ENCODE measurements at places on chromosomes 12 and 14.

- no peak for DNase-seq
These were observed 67.0 kb downstream of the ANKRD9 start for GRCh38 chr14:102442241-102443211.

GRCh38 chr12:4141348-4142270 is 132.0 kb upstream of the CCND2 start:
- DNase-seq: no peak

GRCh38 chr12:51601241-51601640 is 10.2 kb downstream of the SCN8A start:
- no peak for DNase-seq

- DNase-seq: no peak
These were observed 65.7 kb upstream of the SRSF5 start for GRCh38 chr14:69701291-69701690.

DNA sequence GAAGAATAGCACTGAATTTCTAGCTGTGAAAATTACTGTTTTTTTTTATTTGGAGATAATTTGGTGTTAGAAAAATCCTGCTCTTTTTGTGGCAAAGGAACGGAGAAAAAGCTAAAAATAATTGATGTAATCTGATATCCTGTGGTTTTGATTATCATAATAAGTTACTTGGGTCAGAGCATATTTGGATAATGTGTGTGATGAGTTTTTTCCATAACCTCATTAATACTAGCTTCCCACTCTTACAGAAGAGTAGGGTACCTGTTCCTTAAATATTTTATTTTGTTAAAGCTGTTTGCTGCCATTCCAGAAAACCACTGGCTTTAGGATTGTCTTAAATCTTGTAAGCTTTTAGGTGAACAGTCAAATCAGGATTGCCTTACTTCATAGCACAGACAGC is 4.7 kb downstream of the PSMC6 start:
- DNase-seq: no peak

- DNase-seq: peak; percentile 77
These were observed 10.8 kb downstream of the BHLHE41 start for GRCh38 chr12:26113853-26114719.

DNA sequence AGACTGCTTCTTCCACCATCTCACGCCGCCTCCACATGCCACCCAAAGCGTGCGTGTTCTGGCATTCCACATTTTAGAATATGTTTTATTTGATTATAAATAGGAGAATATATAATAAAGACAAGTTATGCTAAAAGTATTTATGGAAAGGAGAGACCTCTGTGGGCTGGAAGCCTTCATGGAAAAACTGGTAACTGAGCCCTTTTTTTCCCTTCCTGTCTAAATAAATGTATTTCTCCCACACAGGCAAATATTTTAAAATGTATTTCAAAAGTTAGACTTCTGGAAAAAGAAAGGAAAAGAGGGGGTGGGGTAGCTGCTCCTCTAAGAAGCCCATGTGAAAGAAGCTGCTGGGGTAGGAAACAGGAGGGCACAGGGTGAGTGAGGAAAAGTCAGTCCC is 16.1 kb upstream of the NR4A1 start:
- DNase-seq: no peak

DNA sequence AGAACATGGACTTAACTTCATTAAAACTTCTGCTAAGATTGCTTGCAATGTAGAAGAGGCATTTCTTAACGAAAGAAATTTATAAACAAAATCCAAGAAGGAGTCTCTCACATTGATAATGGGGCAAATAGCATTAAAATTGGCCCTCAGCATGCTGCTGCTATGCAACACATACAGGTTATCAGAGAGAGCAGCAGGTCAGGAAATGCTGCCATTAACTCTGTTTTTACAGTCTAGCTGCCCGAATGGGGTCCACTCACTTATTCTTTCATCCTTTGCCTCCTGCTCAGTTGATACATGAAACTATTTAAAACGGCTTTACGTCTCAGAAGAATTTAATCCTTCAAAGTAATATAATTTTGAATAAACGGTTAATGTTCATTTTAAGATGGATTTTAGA is 620.4 kb downstream of the SLC16A7 start:
- DNase-seq: no peak

DNA sequence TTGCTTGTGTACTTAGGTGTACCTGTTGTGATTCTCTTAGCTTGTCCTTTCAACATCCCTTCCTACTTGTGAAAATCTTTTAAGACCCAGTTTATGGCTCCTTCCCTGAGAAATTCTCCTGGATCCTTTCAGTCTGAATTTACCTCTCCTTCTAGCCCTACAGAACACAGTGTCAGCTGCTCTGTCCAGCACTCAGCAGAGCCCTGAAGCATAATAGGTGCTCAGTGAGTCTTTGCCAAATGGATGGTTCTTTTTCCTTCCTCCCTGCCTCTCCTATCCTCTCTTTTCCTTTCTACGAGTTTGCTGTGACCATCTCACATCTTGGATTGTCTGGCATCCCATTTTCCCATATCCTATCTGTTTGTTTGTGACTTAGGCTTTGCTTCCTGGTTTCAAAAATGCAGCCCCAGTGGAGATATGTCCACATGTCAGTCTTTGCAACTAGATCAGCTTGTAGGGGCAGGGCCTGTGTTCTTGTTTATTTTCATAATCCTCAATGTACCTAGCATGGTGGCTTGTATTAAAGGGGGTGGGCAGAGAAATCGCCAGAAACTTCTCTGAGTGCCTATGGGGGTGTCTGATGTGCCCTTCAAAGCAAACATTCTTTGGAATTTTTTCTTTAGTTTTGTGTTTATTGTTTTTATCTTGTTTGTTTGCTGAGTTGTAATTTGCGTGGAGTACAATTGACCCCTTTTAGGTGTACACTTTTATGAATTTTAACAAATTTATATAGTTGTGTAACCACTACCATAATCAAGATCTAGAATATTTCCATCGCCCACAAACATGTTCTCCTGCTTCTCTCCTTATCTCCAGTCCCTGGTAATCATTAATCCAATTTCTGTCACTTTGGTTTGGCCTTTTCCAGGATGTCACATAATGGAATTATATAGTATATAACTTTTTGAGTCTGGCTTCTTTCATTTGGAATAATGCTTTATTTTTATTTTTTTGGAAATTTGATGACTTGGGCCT is 62.8 kb downstream of the SMOC1 start:
- no peak for DNase-seq

GRCh38 chr14:93072659-93073357 is 42.9 kb downstream of the ITPK1 start:
- DNase-seq: no peak

GRCh38 chr12:100020370-100020769 is 35.6 kb upstream of the ANKS1B start:
- DNase-seq: no peak

Data from hematopoietic multipotent progenitor cell (in vitro differentiated cells).